MCF 10A (cell line): ENCODE measurements at places on chromosomes 5 and 9. TPM values are rescaled to one million over a fixed set of nuclear protein-coding genes. Genes with fewer than 3 reads are reported as not detected.

- no peaks in the 10 kb centered on the region for H3K27me3 ChIP-seq
- no peak overlapping the region for H3K4me3 ChIP-seq
- H3K27ac ChIP-seq, result no peak overlapping the region
- peak; percentile 42 for DNase-seq
- peaks cover 3% of the 10 kb centered on the region for H3K4me1 ChIP-seq
These were observed 388.0 kb upstream of the ZNF608 start for GRCh38 chr5:125134216-125135081.

GRCh38 chr5:149002053-149002452 lies 60.8 kb downstream of the SH3TC2 start:
- H3K36me3 ChIP-seq, result no peaks in the 10 kb centered on the region
- H3K27ac ChIP-seq, result peak overlapping the region; percentile 50
- H3K4me3 ChIP-seq, result peak overlapping the region; percentile 28
- no peaks in the 10 kb centered on the region for H3K27me3 ChIP-seq
- peaks cover 60% of the 10 kb centered on the region for H3K4me1 ChIP-seq

- DNase-seq, result no peak
- no peaks in the 10 kb centered on the region for H3K27me3 ChIP-seq
- no peaks in the 10 kb centered on the region for H3K36me3 ChIP-seq
- no peaks in the 10 kb centered on the region for H3K4me1 ChIP-seq
- H3K4me3 ChIP-seq, result no peak overlapping the region
- no peak overlapping the region for H3K27ac ChIP-seq
These were observed 107.3 kb upstream of the SPIN1 start for GRCh38 chr9:88280816-88281382.

DNA sequence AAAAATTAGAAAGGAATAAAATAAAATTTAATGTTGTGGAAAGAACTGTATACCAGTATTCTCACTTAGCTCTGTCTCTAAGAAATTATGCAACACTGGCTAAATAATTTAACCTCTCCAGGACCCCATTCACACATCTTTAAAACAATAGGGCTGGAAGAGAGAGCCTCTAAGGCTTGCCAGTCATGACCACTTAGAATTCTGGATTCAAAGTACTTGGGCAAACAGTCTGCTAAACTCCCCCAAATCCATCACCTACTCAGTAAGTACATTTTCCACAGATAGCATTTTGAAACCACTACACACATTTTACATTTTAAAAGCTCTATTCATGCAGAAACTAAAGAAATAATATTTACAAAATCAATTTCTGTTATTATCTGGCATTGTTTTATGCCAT lies 291.7 kb downstream of the TMEM167A start:
- no peaks in the 10 kb centered on the region for H3K4me1 ChIP-seq
- H3K27me3 ChIP-seq, result no peaks in the 10 kb centered on the region
- no peaks in the 10 kb centered on the region for H3K36me3 ChIP-seq
- H3K27ac ChIP-seq, result no peak overlapping the region

GRCh38 chr5:52013523-52013922 lies 630.3 kb downstream of the ISL1 start:
- H3K36me3 ChIP-seq, result no peaks in the 10 kb centered on the region
- peaks cover 12% of the 10 kb centered on the region for H3K27me3 ChIP-seq
- H3K4me3 ChIP-seq, result no peak overlapping the region
- H3K4me1 ChIP-seq, result no peaks in the 10 kb centered on the region

Gene HARS2
- total RNA-seq, result 48.5 and 54.3 TPM in 2 replicates

Gene FGFR4
- 1.5 and 1.8 TPM in 2 replicates for total RNA-seq

Gene PCDHGC3
- 17.3 and 31.7 TPM in 2 replicates for total RNA-seq

Gene OMD
- total RNA-seq, result 0.61 and 1.4 TPM in 2 replicates

Gene RAB3C
- total RNA-seq, result not detected in 2 replicates

Gene CRB2
- total RNA-seq, result not detected in 2 replicates
